ENCODE measurements at places on chromosomes 12 and 14. TPM values are rescaled to one million over a fixed set of nuclear protein-coding genes. Genes with fewer than 3 reads are reported as not detected.
A peak's percentile ranks its signal among the peaks of the same experiment; 100 is the strongest.

GRCh38 chr14:71013551-71014192, 106.4 kb downstream of the PCNX1 start:
- no peak for DNase-seq

DNA sequence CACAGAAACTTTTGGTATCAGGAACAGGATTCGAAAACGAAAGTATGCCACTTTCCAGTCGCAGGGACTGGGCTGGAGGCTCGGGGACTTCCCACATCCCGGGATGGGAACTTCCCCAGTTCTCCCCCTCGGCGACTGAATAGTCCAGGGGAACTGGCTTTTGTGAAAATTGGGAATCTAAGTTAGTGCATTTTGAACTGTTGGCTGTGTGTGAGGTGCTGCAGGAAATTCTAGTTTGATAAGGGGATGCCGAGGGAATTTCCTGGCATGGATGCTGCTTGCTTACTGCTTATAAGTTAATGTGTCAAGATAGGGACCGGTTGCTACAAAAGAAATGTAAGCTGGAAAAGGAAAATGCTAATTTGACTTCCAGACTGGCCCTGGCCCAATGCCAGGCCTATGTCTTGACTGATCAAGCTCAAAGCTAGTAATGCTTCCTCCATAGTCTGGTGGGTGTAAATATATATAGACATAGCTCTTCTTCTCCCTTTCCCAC, 73.4 kb upstream of the EIF5 start:
- no peak for DNase-seq

DNA sequence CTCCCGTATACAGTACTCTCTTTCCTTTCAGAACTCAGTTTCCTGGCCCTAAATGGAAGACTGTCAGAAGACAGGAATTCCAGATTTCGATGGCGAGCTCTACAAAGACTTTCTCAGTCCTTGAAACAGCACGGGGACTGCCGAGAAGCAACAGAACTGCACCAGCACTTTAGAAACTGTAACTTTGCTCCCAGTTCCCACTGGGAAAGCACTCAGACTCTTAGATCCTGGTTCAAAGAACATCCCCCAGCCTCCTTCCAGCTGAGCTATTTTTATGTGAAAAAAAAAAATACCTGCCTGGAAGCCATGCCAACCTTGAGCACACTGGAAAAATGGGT, 1.8 kb downstream of the PXN start:
- no peak for DNase-seq

DNA sequence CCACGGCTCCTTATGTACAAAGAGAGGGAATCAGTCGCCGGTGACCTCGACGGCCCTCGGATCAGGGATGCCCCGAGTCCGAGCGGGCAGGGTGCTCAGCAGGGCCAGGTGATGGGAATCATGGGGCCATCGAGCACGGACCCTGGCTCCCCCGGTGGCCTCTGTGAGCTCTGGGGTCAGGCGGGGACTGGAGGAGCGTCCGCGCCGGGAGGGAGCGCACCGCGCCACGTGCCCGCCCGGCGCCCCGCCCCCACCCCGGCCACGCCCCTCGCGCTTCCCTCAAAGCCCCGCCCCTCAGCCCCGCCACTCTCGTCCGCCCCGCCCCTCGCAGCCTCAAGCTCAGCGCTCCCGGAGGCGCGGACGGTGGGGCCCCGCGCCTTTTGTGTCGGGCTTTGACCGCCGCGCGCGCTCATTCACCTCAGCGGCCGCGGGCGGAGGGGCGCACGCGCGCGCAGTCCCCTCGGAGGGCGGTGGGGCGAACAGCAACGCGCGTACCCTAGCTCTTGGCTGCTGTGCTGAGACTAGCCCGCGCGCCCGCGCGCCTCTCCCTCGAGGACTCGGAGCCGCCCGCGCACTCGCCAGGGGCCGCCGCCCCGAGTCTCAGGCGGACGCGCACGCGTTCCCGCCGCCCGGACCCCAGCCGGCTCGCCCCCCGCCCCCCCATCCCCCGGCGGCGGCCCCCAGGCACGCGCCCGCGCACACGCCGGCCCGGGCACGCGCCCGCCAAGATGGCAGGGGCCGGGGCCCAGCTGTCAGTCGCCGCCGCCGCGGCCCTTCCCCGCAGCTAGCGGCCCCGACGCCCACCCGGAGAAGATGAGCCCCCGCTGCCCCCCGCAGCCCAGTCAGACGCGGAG, 93.9 kb upstream of the EVL start:
- peak; percentile 85 for DNase-seq

DNA sequence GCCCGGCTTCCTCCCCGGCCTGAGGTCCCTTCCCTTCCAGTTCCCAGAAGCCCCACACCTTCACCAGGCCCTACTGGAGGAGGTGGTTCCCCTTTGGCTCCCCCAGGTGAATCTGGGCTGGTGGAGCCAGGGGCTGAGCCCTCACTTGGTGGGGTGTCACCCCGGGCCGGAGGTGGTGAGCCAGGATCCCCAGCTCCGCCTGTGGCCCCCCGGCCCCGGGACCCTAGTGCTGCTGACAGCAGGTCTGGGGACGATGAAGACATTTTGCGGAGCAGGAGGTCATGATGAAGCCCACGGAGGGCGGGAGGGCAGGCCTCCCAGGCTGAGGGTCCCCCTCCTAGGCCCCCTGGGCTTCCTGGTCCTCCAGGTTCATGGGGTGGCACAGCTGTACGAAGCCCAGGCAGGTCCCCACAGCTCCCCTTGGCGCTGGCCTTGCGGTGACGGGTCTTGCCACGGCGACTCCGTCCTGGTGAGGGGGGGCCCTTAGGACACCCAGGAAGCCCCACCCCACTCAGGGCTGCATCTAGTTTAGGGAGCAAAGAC, 16.6 kb downstream of the MAP3K12 start:
- no peak for DNase-seq

DNA sequence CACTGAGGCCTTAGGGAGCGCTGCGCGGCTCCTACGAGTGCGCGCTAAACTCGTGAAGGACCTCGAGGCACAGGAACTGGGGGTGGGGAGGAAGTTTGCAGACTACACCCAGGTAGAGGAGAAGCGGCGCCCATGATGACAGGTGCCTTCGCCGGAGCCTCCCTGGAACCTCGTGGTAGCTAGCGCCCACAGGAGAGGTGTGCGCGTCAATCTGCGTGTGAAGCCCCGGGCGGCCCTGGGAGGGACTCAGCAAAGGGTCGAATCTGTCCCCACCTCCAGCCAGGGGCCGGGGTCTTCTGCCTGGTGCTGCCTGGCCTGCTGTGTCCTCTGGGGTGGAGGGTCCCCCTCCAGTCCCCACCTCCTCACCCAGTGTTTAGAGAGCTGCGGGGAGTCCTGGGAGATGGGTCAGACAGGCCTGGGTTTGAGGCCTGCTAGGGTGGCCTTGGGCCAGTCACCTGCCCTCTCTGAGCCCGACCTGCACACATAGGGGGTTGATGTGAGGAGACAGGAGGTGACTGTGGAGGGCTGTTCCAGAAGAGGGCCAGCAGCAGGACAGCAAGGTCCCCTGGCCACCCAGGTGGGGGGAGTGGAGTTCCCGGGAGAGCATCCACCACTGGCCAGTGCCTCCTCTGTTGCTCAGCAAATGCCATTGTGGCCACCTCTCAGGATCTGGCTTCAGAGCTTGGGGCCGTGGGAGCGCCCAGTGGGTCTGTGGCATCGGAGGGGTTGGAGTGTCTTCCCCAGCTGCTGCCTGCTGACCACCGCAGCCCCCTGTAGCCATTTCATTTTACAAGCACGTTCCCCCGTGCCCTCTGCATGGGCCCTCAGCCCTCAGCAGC, 20.2 kb upstream of the KIF26A start:
- DNase-seq, result no peak

- peak; percentile 68 for DNase-seq
Measured at GRCh38 chr12:3041558-3042164, 35.5 kb upstream of the TSPAN9 start.

- DNase-seq, result no peak
Measured at GRCh38 chr12:57632073-57632957, 686 bp downstream of the B4GALNT1 start.

- no peak for DNase-seq
Measured at GRCh38 chr12:108307006-108307405, 32.1 kb downstream of the CMKLR1 start.

DNA sequence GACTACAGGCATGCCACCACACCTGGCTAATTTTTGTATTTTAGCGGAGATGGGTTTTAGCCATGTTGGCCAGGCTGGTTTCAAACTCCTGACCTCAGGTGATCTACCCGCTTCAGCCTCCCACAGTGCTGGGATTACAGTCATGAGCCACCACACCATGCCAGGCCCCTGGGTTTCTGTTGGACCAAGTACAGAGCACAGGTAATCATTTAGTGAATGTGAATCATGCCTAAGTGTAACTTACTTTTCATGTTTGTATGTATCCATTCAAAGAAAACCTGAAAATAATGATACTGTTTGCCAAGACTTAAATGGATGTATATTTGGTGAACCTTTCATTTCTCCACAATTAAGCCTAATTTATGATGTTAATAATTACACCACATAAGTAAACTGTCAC, 65.9 kb downstream of the FGD6 start:
- DNase-seq, result no peak

The TRPV4 gene
- 0.99 TPM for polyA plus RNA-seq

Data from hindlimb muscle (tissue), 1 donor.